CD4-positive, alpha-beta memory T cell (primary cell): ENCODE measurements at places on chromosomes 5 and 9.

- DNase-seq: no peak
Observed at GRCh38 chr9:135530146-135530545, 8.9 kb downstream of the LCN1 start.

GRCh38 chr5:12615141-12615820 is 711.0 kb upstream of the CTNND2 start:
- no peak for DNase-seq

DNA sequence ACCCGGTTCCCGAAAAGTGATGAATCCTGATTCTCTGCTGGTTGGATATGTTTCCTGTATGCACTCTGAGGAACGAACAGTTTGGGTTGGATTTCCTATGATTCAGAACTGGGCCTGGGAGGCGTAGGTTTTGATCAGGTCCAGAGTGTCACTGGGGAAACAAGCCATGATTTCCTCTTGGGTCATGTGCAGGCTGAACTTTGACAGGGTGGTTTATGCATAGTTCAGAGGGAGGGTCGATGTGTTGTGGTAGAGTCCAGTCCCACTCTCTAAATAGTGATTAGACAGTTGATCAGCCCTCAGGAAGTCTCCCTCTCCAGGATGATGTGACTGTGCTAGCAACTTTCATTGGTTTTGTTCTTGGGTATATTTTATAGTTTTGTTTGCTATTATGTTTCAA is 17.4 kb downstream of the ATG10 start:
- no peak for DNase-seq

- no peak for DNase-seq
Observed at GRCh38 chr9:136189394-136190236, 15.3 kb downstream of the LHX3 start.

DNA sequence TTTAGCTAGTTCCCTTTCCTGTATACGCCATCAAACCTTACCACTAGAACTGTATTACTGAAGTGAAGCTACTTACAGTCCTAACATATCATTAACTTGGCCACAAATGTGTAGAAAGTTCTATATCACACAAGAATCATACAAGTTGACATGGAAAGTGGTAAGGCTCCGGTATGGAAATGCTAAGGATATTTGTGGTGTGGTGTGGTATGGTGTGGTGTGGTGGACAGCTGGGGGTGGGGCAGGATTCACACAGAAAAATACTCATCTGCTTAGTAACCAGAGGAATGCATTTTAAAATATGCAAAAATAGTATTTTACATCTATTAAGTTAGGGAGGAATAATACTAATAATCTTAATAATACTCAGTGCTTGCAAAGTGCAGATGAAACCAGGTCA is 69.4 kb downstream of the TRPC7 start:
- no peak for DNase-seq

DNA sequence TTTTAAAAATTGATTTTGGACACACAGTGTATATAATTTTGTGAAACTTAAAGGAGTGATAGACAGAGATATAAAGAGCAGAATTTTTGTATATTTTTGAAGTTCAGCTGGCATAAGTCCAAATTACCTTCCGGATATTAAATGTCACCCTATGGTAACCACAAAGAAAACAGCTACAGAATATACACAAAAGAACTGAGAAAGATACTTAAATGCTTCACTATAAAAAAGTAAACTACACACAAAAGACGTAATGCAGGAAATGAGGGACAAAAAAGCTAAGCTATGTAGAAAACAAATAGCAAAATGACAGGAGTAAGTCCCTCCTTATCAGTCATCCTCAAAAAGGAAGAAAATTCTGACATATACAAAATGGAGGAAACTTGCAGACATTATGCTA is 29.4 kb downstream of the HACD4 start:
- DNase-seq: peak; percentile 44

- no peak for DNase-seq
Observed at GRCh38 chr5:61177716-61178115, 15.4 kb upstream of the SMIM15 start.

DNA sequence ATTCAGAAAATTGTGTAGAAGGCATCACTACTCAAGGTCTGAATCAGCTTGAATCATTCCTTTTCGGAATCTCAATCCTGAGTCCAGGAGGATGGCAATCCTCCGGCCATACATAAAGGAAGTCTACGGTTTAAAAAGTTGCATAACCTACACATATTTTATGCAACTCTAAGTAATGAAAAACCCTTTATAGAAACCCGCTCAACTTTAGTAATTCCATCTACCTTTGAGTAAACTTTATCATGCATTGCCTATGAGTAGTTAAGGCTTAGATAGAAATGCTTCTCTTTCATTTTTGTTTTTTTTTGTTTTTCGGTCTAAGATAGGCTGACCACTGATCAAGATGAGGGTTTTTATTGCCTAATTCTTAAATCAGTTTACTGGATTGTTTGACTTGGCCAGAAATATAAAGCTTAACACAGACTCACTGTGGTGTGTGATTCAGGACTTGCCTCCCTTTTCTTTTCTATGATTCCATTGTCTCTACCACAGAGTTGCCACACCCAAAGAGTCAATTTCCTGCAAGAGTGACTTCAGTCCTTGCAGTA is 85.0 kb downstream of the LURAP1L start:
- DNase-seq: no peak
